ENCODE measurements at places on chromosomes 4 and X.

DNA sequence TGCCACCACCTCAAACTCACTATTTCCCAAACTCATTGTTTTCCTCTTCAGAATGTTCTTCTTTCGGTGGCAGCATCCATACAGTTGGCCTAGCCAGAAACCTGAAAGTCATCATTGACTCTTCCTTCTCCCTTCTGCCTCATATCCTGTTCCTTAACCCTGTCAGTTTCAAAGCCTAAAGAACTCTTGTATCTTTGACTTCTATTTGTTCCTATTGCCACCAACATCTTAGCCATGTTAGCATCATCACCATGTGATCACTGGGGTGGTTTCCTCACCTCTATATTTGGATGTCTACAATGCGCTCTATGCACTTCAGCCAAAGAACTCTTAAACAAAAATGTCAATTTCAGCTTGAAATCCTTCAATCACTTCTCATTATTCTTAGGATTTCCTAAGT lies 29.0 kb downstream of the DDX60L start:
- no peak for DNase-seq

- no peak for DNase-seq
Observed at GRCh38 chr4:950136-951020, 18.1 kb downstream of the TMEM175 start.

DNA sequence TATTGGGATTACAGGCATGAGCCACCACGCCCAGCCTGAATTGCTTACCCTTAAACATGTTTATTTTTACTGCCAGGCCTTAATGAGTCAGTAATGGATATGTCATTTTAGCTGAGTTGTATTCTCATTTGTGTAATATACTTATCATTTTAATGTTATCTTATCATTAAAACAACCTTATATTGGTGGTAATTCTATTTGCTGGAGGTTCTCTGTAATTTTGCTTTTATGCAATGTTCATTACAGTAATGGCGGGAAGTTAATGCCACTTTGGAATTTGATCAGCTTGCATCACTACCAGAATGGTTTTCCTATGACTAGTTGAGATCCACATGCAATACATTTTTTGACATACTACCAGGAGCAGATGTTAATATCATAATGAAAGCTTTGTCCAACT lies 6.3 kb upstream of the PGAM4 start:
- DNase-seq, result no peak

GRCh38 chr4:171390626-171391025 lies 422.6 kb upstream of the GALNTL6 start:
- no peak for DNase-seq

GRCh38 chr4:120837656-120838055 lies 84.9 kb downstream of the PRDM5 start:
- no peak for DNase-seq

DNA sequence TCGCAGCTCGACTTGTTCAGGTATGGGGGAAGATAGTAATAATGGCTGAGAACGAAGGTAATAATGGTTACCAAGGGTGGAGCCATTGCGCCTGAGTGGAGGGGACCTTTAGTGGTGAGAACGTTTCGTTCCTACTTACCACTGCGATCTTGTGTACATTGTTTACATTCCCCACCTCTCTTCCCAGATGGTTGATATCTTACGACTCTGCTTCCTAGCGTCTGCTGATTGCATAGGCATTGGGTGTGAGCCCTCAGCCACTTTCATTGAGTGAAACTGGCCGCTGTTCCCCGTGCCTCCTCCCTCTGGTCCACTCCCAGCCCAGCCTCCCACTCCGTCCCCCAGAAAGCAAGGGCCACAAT lies 850 bp downstream of the IGBP1 start:
- DNase-seq, result no peak

- DNase-seq, result no peak
Observed at GRCh38 chr4:141771889-141772830, 135.8 kb downstream of the IL15 start.

DNA sequence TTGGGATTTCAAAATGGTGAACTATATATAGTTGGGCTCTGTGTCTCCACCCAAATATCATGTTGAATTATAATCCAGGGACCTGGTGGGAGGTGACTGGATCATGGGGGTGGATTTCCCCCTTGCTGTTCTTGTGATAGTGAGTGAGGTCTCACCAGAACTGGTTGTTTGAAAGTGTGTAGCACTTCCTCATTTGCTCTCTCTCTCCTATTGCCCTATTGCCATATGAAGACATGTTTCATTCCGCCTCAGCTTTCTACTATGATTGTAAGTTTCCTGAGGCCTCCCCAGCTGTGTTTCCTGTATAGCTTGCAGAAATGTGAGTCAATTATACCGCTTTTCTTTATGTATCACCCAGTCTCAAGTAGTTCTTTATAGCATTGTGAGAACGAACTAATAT lies 545.6 kb downstream of the TRAM1L1 start:
- no peak for DNase-seq

DNA sequence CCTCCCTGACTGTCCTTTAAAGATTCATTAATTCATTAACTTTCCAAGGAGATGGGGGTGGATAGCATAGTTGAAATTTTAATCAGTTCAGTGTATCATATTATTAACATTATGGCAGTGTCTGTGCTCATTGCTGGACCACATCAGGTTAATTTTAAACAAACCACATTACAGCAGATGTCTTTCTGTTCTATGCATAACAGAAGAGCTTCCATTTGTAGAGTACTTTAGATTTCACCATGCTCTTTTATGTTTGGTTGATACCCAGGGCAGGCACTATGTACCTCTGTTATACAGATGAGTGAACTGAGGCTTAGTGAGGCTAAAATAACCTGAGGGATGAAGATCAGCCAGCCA lies 41.1 kb downstream of the AFF2 start:
- no peak for DNase-seq

DNA sequence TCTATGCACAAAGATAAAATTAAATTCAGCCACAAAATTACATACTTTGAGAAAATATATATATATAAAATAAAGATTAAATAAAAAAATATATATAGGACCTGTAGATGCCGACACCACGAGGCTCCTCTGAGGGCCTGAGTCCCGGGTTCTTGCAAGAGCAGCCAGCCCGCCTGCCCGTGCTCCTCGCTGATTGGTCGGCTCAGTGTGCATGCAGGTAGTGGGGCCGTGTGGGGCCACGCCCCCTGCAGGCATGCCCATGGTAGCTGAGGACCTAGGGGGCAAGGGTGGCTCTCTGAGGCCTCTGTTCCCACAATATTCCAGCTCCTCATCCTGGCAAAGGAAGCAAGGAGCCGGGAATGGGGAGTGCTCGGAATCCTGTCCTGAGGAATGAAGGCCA lies 80.5 kb upstream of the AMELX start:
- DNase-seq, result no peak

- no peak for DNase-seq
Observed at GRCh38 chrX:31658360-31658759, 586.5 kb upstream of the FTHL17 start.

- no peak for DNase-seq
Observed at GRCh38 chrX:74272230-74272629, 31.8 kb upstream of the ZCCHC13 start.

DNA sequence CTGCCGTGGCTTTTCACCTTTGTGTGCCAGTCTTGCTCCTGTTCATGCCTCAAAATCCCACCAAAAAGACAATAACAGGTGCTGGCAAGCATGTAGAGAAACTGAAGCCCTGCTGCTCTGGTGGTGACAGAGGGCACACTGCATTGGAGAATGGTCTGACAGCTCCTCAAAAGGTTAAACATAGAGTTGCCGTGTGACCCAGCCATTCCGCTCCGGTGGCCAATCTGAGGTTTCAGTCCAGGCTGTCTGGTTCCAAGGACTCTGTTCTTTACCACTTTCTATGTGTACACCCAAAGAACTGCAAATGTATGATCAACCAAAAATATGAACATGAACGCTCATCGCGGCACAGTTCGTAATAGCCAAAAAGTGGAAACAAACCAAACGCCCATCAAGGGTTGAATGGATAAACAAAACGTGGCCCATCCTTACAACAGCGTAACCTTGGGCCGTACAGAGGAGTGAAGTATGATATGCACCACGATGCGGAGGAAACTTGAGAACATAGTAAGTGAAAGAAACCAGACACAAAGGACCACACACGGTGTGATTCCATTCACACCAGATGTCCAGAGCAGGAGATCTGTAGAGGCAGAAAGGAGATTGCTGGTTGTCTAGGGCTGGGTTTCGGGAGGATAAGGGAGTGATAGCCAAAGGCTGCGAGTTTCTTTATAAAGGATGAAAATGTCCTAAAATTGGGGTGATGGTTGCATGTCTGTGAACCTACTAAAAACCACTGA lies 33.6 kb upstream of the WFS1 start:
- DNase-seq, result no peak

DNA sequence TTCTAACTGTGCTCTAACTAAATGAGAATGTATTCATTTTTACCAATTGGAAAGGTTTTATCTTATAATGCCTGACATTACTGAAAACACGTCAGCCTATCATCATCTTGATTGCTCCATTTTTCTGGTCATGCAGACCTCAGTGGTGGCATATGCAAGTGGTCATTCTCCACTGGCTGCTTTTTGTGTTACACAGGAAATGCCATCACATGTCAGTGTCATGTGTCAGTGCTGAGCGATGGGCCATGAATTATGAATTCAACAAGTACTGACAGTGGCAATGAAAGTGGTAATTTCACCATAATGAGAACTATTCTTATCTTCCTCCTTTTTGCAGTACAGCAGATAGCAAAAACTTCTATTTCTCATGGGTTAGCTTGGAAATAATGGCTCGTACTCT lies 190.5 kb downstream of the PACRGL start:
- no peak for DNase-seq

- DNase-seq, result peak; percentile 46
Observed at GRCh38 chr4:77052352-77052751, 23.4 kb downstream of the CCNI start.

DNA sequence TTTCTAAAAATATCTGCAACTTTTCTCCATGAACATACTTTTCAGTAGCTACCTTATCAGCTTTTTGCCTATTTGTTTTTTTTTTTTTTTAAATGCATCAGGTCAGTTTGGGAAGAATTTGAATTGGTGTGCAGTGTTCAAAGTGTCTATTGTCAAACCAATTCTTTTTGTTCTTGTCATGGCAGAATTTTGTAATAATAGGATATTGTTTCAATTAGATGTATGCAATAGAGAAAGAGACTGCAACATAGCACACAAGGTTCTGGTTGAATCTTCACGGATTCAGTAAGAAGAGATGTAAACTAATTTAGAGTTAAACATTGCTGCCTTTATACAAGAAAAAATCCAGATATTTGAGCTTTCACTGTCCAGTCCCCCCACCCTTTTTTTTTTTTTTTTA lies 277.1 kb downstream of the GRID2 start:
- DNase-seq, result no peak

GRCh38 chrX:31555506-31555905 lies 483.7 kb upstream of the FTHL17 start:
- DNase-seq, result no peak

DNA sequence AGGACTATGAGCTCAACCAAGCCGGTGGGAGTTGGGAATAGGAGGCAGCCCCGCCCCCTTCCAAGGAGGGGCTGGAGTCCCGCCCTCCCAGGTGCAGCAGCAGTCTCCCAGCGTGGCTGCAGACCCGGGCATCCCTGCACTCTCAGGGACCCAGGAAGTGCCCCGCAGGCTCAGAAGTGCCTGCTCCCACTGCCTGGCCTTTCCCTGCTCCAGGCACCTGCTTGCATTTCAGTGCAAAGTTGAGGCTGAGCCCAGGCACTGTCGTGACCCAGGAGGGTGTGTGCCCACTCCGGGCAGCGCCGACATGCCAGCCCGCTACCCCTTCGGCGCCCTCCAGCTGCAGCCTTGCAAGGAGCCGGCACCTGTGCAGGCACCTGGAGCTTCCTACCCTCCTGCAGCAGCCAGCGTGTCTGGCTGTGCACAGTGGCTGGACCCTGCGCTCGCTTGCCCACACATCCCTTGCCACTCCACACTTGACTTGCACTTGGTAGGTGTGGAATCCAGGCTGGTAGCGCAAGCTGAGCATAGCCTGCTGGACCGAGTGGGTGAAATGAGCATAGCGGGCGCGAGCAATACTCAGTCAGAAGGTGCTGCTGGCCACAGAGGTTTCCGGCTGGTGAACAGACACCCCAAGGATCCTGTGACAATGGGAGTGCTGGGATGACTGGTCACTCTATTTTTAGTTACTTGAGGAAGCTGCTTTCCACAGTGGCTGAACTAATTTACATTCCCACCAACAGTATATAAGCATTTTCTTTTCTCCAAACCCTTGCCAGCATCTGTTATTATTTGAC lies 236.3 kb downstream of the PCDH10 start:
- no peak for DNase-seq

DNA sequence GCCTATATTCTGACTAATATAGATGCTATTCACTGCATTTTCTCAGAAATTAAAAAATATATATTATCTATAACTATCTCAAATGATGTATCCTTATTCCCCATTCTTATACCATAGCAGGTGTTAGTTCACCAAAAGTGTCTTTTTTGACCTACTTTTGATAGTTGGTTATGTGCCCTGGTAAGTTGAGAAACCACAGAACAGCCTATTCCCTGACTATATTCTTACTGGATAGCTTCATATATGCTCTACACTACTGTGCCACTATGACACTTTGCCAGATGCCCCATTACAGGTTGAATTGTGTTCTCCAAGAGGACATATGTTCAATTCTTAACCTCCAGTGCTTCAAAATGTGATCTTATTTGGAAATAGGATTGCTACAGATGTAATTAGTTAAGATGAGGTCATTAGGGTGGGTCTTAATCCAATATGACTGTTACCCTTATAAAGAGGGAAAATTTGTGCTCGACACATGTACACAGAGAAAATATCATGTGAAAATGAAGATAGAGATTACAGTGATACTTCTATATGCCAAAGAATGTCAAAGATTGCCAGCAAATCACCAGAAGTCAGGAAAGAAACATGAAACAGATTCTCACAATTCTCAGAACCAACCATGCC lies 76.1 kb downstream of the LRBA start:
- DNase-seq, result no peak

DNA sequence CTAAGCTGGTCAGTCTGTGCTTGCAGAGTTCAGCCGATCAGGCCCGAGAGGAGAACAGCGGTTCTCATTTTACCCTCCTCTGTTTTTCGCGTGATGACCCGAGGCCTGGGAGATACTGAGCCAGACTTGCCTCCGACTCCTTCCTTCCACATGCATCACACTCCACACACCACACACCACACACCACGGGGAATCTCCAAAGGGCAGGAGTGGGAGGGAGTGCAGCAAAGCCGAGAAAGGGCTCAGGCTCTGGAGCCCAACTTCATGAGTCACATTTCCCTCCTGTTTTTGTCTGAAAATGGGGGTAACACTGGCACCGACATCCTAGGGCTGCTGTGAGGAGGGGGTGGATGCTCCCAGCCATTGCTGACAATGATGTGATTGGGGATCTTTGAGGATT lies 38.9 kb downstream of the TKTL1 start:
- no peak for DNase-seq

DNA sequence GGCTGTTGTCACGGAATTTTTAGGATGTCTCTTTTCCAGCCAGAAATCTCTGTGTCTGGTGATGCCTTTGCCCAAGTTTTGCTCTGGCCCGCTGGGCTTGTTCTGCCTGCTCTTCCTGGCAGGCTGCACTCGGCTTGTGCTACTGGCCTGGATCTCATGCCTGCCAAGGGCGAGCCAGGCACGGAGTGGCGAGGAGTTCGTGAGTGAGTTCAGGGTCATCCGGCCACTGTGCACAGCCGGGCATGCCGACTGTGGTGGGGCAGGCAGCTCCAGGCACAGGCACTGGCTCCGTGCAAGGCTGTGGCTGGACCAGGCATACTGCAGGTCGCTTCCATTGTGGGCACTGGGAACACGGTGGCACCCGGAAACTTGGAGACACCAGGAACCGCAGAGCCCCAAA lies 129.1 kb downstream of the ARHGAP10 start:
- DNase-seq, result no peak

Measured in stimulated activated CD4-positive, alpha-beta T cell treated with anti-CD3 and anti-CD28 coated beads, Interleukin-1b, Interleukin-23, amount 100 ng/mL, for 1 hour (primary cell).